ENCODE measurements at places on chromosomes 4 and X. TPM values are rescaled to one million over a fixed set of nuclear protein-coding genes. Genes with fewer than 3 reads are reported as not detected.

Gene TGIF2LX
- total RNA-seq, result not detected

- H3K27ac ChIP-seq, result no peak overlapping the region
- no peak for DNase-seq
- no peaks in the 10 kb centered on the region for H3K36me3 ChIP-seq
- H3K4me1 ChIP-seq, result no peaks in the 10 kb centered on the region
- H3K4me3 ChIP-seq, result no peak overlapping the region
- no peaks in the 10 kb centered on the region for H3K27me3 ChIP-seq
Observed at GRCh38 chr4:184019667-184020623, 114.8 kb downstream of the STOX2 start.

Gene MUC7
- not detected for total RNA-seq

DNA sequence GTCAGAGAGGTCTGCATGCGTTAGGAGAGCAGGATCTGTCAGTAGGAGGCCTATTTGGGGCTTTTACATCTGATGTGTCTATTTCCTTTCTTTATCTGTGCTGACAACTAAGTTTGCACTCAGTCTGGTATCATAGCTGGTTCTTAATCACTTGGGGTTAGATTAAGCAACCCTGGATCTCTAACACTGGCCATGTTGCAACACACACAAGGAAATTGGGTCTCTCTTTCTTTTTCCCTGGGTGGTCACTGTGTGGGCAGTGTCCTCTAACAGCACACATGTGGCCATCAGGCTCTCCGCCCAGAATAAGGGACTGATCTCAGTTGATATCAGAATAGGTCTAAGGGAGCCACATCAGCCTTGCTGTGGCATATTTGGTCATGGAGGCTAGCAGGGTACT lies 38.9 kb downstream of the IGFBP7 start:
- no peaks in the 10 kb centered on the region for H3K4me1 ChIP-seq
- H3K36me3 ChIP-seq, result no peaks in the 10 kb centered on the region
- H3K27ac ChIP-seq, result no peak overlapping the region
- H3K4me3 ChIP-seq, result no peak overlapping the region

Gene ARL13A
- total RNA-seq, result not detected

Gene TCEANC
- 10.0 TPM for total RNA-seq

Gene ADAM29
- total RNA-seq, result not detected

DNA sequence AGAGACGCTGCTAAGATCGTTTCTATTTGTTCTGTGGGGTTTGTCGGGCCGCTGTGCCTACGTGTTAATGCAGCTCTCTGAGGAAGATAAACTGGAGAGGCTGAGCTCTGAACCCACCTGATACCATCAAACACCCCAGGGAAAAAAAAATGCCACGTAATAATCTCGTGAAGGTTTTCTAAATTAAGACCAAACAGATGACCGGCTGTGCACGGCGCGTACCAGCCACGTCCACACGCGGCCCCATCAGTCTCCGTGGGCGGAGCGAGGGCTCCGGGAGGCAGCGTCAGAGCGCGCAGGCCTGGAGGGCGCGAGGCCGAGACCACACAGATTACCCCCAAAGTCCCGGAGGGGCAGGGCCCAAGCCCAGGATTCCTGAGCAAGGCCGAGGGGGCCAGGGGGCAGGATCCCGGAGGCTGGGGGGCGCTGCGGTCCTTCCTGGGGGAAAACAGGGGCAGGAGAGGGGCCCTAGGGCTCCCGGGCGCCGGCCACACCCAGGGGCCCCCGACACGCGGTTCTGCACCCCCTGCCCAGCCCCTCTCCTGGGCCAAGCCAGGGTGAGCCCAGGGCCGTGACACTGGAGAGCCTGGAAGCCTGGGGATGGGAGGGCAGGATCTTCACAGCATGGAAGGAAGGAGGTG lies 91.9 kb downstream of the FAM53A start:
- H3K27ac ChIP-seq, result no peak overlapping the region
- no peak overlapping the region for H3K4me3 ChIP-seq
- no peaks in the 10 kb centered on the region for H3K4me1 ChIP-seq
- H3K27me3 ChIP-seq, result peaks cover 2% of the 10 kb centered on the region

Gene CENPVL1
- not detected for total RNA-seq

Gene PNMA5
- 0.62 TPM for total RNA-seq

Gene FAM47B
- total RNA-seq, result not detected

DNA sequence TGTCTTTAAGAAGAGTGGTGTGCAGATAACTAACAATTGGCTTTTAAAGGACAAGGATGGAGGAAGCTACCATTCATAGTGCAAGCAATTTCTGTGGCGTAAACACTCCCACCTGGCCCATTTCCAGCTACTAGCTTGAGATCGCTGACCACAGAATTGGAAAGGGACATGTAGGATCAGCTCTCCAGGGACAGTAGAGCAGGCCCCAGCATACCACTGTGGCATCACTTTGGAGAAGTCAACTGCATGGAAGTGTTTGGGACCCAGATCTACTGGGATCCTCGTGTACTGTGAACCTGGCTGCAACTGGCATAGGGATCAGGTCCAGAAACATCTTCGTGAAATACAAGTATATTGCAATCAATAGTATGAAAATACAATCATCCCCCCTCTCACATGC lies 515.0 kb downstream of the INPP4B start:
- no peaks in the 10 kb centered on the region for H3K36me3 ChIP-seq
- no peak overlapping the region for H3K4me3 ChIP-seq
- DNase-seq, result no peak
- no peaks in the 10 kb centered on the region for H3K4me1 ChIP-seq

Gene FABP2
- not detected for total RNA-seq

Gene PIGA
- 26.0 TPM for total RNA-seq

Gene RAB39B
- total RNA-seq, result 8.8 TPM

DNA sequence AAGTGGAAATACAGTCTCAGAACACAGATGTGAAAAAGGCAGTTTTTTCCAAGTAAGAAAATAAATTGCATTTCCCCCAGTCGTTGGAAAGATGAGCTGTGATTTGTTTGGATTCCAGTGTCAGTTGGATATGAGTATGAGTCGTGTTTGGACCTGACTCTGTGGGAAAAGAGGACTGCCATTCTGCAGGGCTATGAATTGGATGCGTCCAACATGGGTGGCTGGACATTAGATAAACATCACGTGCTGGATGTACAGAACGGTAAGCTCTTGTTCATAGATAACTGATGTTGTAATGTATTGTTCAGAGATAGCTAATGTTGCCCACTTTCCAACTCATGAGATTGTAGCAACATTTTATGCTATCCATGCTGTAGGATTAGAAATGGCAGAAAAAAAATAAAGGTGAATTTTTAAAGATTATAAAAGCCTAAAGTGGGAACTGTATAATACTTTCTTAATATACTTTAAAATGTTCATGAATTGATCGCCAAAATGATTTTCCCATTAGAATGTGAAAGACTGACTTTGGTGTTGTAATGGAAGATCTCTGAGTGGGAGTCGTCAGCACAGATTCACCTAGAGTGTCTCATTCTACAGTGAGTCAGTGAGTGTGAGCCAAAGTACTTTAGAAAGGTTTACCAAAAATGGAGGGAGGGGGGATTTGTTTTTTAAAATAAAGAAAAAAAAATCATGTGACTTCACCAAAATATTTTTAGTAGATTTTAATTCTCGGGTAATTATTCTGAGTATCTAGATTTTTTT lies 178.7 kb downstream of the DCTD start:
- no peaks in the 10 kb centered on the region for H3K27me3 ChIP-seq
- no peak overlapping the region for H3K4me3 ChIP-seq
- no peaks in the 10 kb centered on the region for H3K4me1 ChIP-seq
- no peak overlapping the region for H3K27ac ChIP-seq

DNA sequence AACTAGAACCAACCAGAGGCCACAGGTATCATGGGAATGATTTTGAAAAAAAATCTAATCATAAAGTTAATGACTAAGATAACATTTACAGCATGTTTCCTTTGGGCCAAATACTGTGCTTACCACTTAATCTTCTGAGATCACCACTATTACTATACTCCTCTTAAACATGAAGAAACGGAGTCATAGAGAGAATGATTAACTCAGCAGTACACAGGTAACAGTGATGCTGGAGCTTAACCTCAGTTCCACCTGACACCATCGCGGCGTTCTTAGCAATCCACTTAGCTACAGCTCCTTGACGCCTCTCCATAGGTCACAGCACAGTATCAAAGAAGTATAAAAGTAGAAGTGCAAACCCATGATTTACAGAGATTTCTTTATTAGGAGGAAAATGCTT lies 592.6 kb upstream of the SLIT2 start:
- no peak overlapping the region for H3K4me3 ChIP-seq
- no peaks in the 10 kb centered on the region for H3K4me1 ChIP-seq
- DNase-seq, result no peak
- no peaks in the 10 kb centered on the region for H3K36me3 ChIP-seq

DNA sequence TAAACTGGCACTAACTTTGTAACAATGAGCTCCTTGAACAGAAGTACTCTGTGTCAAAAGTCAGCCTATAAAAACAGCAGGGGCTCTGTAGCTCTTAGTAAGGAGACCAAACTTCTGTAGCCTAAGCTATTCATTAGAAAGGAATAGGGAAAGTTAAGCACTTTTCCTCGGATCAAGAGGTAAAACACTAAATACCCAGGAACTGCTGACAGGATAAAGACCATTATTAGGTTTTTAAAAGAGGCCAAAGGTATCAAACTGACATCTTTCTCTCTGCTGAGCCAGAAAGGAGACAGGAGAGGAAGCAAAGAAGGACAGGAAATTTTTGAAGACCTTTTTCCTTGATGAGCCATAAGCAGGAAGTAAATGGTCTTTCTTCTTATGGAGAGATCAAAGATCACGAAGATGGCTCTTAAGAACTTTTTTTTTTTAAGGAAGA lies 31.9 kb downstream of the ANAPC10 start:
- no peak for DNase-seq
- no peaks in the 10 kb centered on the region for H3K4me1 ChIP-seq
- no peak overlapping the region for H3K27ac ChIP-seq
- H3K36me3 ChIP-seq, result no peaks in the 10 kb centered on the region
- H3K4me3 ChIP-seq, result no peak overlapping the region

DNA sequence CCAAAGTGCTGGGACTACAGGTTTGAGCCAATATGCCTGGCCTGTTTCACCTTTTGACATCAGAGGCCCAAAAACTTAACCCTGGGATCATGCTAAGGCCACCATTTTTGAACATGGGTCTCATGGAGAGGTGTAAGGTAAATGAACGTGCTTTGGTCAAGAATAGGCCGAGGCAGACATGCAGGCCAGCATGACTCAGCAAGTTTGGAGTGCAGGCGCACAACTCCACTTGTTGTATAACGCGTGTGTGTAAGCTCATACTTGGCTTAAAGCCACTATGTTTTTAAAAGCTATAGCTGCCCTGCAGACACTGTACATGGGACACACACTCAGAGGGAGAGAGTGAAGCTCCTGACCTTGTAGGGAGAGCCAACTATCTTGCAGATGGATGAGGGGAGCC lies 43.8 kb upstream of the HPSE start:
- H3K36me3 ChIP-seq, result no peaks in the 10 kb centered on the region
- peak; percentile 64 for DNase-seq
- no peak overlapping the region for H3K4me3 ChIP-seq
- H3K27ac ChIP-seq, result no peak overlapping the region

Gene AFF2
- total RNA-seq, result 12.0 TPM

DNA sequence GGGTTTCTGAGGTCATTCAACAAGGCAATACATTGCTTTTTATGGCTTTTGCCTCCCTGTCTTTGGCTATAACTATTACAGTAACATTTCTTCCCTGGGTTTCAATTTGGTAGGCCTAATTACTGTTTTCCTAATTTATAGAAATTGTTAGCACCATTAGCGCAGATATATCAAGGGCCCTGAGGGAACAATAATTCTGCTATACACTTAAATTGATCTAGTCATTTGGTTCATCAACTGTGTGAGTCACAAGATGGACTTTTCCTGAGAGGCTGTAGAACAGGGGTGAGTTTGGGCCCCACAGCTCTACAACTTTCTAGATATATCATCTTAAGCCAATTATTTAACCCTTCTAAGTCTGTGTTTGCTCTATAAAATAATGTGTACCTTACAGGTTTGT lies 107.9 kb downstream of the COMMD8 start:
- H3K27ac ChIP-seq, result no peak overlapping the region
- H3K4me3 ChIP-seq, result no peak overlapping the region
- no peaks in the 10 kb centered on the region for H3K27me3 ChIP-seq

Gene TMEM31
- not detected for total RNA-seq

GRCh38 chr4:81814987-81815541 lies 343.4 kb upstream of the RASGEF1B start:
- DNase-seq, result no peak
- H3K36me3 ChIP-seq, result no peaks in the 10 kb centered on the region
- no peak overlapping the region for H3K4me3 ChIP-seq
- no peaks in the 10 kb centered on the region for H3K4me1 ChIP-seq

- H3K27ac ChIP-seq, result no peak overlapping the region
- no peaks in the 10 kb centered on the region for H3K27me3 ChIP-seq
- no peak for DNase-seq
Observed at GRCh38 chr4:16140879-16141249, 57.0 kb upstream of the PROM1 start.

Gene ITM2A
- 14.9 TPM for total RNA-seq

DNA sequence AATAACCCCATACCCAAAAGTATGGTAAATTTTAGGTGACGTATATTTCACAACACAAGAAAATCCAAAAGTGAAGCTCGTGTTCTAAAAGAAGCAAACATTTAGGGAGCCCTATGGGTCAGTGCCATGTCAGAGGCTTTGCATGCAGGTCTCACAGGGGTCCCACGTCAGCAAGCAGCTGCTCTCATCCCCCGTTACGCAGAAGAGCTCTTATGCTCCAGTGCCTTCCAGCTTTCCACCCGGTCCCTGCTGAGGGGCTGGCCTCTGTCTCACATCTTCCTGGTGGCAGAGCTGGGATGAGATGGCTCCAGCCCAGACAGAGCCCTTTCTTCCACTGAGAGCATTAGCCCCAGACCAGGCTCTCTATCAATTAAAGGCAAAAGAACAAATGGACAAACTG lies 82.0 kb downstream of the IRF2 start:
- no peaks in the 10 kb centered on the region for H3K27me3 ChIP-seq
- H3K27ac ChIP-seq, result no peak overlapping the region
- no peaks in the 10 kb centered on the region for H3K36me3 ChIP-seq
- H3K4me3 ChIP-seq, result no peak overlapping the region
- H3K4me1 ChIP-seq, result peaks cover 42% of the 10 kb centered on the region

GRCh38 chr4:635851-636627 lies 10.7 kb downstream of the PDE6B start:
- no peak overlapping the region for H3K27ac ChIP-seq
- no peaks in the 10 kb centered on the region for H3K36me3 ChIP-seq
- H3K4me3 ChIP-seq, result no peak overlapping the region
- no peaks in the 10 kb centered on the region for H3K27me3 ChIP-seq
- H3K4me1 ChIP-seq, result no peaks in the 10 kb centered on the region

GRCh38 chrX:46268412-46268811 lies 276.8 kb downstream of the ZNF674 start:
- DNase-seq, result no peak
- no peaks in the 10 kb centered on the region for H3K4me1 ChIP-seq
- no peaks in the 10 kb centered on the region for H3K36me3 ChIP-seq

GRCh38 chr4:21032089-21032645 lies 331.9 kb downstream of the PACRGL start:
- no peaks in the 10 kb centered on the region for H3K27me3 ChIP-seq
- no peak overlapping the region for H3K4me3 ChIP-seq
- H3K4me1 ChIP-seq, result no peaks in the 10 kb centered on the region
- no peaks in the 10 kb centered on the region for H3K36me3 ChIP-seq
- no peak overlapping the region for H3K27ac ChIP-seq
- DNase-seq, result no peak

Gene CXCL13
- not detected for total RNA-seq

GRCh38 chr4:83809581-83809980 lies 273.7 kb downstream of the GPAT3 start:
- no peak for DNase-seq
- H3K4me3 ChIP-seq, result no peak overlapping the region
- no peaks in the 10 kb centered on the region for H3K36me3 ChIP-seq
- no peak overlapping the region for H3K27ac ChIP-seq

- no peak for DNase-seq
- H3K27ac ChIP-seq, result no peak overlapping the region
- H3K27me3 ChIP-seq, result no peaks in the 10 kb centered on the region
- no peaks in the 10 kb centered on the region for H3K36me3 ChIP-seq
Observed at GRCh38 chrX:84064164-84064563, 123.8 kb downstream of the RPS6KA6 start.

Data from B cell (primary cell).